ENCODE measurements at places on chromosomes 4 and X.
A peak's percentile ranks its signal among the peaks of the same experiment; 100 is the strongest.

GRCh38 chr4:8272472-8273428, 3.2 kb downstream of the HTRA3 start:
- DNase-seq, result peak; percentile 5

DNA sequence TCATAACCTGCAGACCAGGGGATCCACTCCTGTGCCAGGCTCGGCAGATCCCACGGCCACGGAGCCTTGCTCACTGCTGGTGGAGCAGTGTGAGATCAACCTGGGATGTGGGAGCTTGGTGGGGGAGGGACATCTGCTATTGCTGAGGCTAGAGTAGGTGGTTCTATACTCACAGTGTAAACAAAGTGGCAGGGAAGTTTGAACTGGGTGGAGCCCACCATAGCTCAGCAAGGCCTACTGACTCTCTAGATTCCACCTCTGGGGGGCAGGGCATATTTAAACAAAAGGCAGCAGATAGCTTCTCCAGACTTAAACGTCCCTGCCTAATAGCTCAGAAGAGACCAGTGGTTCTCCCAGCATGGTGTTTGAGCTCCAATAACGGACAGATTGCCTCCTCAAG, 54.7 kb upstream of the EPHA5 start:
- DNase-seq, result no peak

DNA sequence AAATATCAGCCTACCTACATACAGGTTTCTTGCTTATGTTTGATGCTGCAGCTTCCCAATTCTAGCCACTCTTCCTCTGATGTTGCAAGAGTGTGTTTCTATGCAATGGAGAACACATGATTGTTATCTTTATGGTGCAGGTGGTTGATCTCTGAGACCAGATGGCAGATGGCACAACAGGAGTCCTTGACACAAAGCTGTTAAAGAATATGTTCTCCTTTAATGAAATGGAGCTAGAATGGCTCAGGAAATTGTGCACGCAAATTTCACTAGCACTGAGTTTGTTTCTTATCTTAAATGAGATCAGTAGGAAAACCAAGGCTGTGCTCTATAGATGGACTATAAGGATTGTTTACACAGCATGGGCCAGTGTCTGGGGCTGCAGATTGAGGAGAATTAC, 29.9 kb upstream of the TTC29 start:
- no peak for DNase-seq

GRCh38 chr4:38872620-38873019, 5.0 kb downstream of the FAM114A1 start:
- DNase-seq, result no peak

DNA sequence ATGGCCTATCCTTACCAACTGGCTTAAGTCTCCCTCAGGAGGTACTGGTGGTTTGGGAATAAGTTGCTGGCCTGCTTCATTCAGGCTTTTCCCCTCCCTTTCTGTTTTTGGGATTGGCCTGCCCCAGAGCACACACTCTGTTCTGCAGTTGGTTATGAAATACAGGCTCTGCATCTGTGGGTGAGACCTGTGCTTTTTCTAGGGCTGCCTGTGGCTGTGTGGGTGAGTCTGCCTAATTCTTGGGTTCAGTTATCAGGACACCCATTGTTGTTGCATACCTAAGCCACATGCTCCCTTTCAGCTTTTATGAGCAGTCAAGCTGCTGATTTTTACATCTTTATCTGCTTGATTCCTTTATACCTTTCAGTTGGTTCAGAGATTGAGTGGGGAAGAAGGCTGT, 19.0 kb upstream of the CWH43 start:
- DNase-seq, result no peak

- DNase-seq, result no peak
Measured at GRCh38 chr4:86220121-86220520, 139.7 kb downstream of the MAPK10 start.

- DNase-seq, result peak; percentile 59
Measured at GRCh38 chr4:107693132-107693531, 26.9 kb downstream of the PAPSS1 start.

DNA sequence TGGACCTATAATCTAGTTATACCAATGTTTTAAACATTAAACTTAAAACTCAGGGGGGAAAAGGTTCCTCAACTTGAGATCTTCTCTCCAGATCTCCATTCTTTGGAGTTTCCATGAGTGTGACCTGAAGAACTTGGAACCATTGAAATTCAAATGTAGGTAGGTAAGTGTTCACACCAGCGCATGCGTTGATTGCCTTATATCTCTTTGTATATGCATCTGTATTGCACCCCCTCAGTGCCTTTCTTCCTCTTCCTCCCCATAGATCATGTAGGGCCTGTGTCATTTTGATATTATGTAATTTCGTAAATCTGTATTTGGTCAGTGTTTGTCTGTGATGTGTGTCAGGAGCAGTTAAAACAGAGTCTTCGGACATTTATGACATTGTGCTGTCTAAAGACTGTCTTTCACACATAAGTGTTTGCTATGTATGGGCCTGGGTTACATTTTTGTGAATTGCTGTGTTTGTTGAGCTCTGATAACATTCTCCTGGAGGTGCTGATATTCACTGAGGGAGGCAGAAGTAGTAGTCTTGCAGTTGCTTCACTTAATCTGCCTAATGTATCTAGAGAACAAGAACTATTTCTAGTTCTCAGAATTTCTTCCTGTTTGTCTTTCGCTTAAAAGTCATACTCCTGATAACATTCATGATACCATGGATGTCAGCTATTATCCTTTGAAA, 126.3 kb downstream of the RAP1GDS1 start:
- no peak for DNase-seq

DNA sequence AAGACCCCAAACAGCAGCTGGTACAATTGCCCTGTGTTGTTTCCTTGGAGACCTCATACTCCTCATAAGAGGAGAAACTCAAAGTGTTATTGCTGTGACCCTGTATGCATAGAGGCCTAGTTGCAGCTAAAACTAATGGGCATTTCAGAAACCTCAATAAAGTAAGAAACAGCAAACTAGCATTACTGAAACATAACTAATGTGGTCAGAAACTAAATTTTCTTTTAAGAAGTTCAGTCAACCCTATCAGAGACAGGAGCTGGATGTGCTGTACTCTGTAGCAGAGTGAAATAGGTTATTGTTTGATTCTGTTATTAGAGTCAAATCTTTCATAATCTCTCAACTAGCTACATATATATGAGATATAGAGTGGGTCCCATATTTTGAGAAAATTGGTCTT, 257.5 kb upstream of the IRS4 start:
- DNase-seq, result no peak

DNA sequence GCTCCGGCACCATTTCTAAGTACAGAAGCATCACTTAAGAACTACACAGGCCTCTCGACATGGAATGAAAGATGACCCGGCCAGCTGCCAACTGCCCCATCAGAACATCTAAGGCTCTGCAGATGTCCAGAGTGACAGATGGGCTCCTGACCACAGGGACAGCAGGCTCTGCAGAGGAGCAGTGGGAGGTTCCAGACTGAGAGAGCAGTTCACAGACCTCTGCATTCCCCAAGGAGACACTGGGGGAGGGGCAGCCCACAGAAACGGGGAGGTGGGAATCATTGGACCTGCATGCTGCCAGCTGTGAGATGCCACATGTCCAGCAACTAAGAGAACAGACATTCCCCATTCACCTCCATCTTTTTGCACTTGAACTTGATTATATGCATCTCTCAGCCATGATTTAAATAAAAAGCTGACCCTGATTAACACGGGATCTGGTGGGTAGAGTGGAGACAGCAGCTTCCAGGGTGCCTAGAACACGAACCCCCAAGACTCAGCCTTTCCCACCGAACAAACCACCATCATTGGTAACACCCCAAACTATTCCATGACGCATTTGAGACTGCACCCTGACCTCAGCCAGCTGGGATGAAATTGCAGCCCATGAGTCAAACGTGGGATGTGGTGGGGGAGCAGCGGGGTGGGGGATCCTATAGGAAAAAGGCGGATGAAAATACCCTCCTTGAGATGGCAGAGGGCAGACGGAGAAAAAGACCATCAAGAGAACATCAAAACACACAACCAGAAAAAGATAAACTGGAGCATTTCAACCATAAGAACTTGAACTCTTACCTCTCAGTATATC, 47.2 kb downstream of the AFAP1 start:
- DNase-seq, result no peak

DNA sequence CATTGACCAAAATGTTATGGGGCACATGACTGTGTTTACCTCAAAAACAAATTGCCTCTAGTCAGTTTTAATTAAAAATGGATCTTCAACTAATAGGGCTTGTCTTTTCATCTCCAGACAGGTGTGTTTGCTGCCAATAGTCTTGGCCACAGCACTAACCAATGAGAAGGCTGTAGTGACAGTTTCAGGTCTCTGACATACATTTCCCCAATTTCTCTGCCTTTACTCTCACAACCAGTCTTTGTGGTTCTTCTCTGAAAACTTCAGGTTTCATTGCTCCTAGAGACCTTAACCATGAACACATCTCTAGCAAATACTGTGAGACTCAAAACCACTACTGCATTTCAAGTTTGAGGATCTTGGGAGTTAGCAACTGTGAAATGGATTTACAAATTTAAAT, 3.5 kb upstream of the EDNRA start:
- DNase-seq, result no peak

DNA sequence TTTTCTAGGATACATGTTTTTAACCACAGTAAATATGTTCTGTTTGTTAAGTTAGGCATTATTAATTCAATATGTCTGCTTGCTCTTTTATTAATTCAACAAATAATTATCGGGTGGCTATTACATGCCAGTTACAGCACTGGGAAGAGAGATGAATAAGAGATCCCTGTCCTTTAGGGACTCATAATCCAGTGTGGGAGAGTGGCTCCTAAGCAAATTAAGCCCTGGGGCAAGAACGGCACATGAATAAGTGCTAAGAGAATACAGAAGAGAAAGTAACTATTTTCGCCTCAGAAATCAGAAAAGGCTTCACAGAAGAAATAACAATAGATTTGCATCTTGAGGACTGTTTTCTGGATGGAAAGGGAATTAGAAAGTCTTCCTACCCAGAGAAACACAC, 236.7 kb downstream of the NR3C2 start:
- no peak for DNase-seq

- DNase-seq, result no peak
Measured at GRCh38 chrX:103783196-103783595, 6.6 kb downstream of the PLP1 start.

DNA sequence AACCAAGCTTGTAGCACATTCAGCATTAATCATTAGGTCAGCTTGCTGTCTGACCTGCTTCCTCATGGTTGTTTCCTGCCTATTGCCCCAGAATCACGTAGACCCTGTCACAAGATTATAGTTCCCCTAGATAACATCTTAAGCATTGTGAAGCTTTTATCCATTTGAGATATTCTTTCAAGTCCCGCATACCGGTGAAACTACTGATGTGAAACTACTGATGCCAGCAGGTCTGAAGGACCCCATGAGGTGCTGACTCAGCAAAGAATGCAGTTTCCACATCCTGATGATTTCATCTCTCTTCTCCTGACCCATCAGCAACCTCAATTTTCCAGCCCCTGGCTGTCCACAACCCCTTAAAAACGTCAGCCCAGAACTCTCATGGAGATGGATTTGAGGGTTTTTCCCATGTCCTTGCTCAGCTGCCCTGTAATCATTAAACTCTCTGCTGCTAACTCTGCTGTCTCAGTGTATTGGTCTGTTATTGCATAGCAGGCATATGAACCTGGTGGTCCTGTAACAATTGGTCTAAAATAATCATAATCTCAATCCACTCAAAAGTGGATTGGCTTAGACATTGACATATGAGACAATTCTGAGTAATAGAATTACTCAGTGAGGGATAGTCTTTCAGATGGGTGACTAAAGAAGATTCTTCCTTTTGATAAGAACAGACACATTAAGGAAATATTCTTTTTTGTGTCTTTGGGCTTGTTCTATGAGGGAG, 26.3 kb upstream of the UBA6 start:
- no peak for DNase-seq

GRCh38 chrX:123685232-123685631, 47.6 kb downstream of the THOC2 start:
- no peak for DNase-seq

DNA sequence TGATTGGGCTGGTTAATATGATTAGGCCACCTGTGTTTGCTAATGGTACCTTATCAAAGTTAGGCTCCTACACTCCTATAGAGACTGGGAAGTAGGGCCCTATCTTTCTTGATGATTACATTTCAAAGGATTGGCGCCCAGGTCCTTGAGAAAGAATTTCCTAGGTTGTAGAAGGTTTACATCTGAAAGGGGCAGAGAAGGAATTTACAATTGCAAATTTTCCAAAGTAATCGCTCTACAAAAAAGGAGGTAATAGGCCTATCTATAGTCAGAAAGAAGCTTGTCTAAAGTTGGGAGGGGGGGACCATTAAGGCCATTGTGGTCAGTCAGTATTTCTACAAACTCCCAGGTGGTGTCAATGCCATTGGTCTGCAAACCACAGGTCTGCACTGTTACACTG, 638.4 kb downstream of the IL1RAPL1 start:
- no peak for DNase-seq

DNA sequence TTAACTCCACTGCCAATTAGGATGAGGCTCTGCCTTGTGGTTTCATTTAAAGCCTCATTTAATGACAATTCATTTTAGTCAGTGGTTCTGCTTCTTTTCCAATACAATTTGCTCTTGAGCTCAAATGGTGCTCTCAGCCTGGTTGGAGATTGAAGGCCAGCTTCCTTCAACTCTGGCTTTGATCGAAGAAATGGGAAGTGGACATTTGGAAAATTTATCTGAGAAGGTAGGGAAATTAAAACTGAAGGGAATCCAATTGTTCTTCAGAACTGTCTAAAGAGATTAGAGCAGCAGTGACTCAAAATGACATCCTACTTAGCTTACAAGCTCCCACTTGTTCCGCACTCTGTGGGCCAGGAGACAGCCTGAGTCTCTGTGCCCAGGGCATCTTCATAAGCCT, 206.8 kb downstream of the SMARCA1 start:
- no peak for DNase-seq

- DNase-seq, result no peak
Measured at GRCh38 chr4:38967260-38968095, 64.7 kb downstream of the TMEM156 start.

GRCh38 chr4:139675651-139676050, 10.0 kb downstream of the MGST2 start:
- DNase-seq, result no peak

DNA sequence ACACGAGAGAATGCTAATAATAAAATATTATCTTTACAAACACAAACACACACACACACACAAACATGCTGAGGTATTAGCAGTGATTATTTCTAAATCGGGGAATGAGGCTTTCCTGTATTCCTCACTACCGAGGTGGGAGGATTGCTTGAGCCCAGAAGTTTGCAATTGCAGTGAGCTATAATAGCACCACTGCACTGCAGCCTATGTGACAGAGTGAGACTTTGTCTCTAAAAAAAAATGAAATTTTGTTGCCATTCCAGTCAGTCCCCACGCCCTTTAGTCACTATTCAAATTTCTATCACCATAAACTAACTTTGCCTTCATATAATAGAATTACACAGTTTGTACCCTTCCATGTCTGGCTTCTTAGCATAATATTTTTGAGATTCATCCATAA, 456.5 kb upstream of the CPEB2 start:
- no peak for DNase-seq

GRCh38 chr4:793093-793861, 32.7 kb downstream of the CPLX1 start:
- no peak for DNase-seq

- DNase-seq, result no peak
Measured at GRCh38 chr4:110848787-110849186, 225.9 kb upstream of the PITX2 start.

Data from bone marrow (tissue), 2 donors.